ENCODE measurements at places on chromosomes 2 and 18. TPM values are rescaled to one million over a fixed set of nuclear protein-coding genes. Genes with fewer than 3 reads are reported as not detected.

- no peak for DNase-seq
Measured at GRCh38 chr2:105329197-105329554, 359 bp downstream of the TGFBRAP1 start.

GRCh38 chr2:40470822-40471813, 19.2 kb upstream of the SLC8A1 start:
- no peak for DNase-seq

Gene CHST9
- 0.07 TPM for total RNA-seq

DNA sequence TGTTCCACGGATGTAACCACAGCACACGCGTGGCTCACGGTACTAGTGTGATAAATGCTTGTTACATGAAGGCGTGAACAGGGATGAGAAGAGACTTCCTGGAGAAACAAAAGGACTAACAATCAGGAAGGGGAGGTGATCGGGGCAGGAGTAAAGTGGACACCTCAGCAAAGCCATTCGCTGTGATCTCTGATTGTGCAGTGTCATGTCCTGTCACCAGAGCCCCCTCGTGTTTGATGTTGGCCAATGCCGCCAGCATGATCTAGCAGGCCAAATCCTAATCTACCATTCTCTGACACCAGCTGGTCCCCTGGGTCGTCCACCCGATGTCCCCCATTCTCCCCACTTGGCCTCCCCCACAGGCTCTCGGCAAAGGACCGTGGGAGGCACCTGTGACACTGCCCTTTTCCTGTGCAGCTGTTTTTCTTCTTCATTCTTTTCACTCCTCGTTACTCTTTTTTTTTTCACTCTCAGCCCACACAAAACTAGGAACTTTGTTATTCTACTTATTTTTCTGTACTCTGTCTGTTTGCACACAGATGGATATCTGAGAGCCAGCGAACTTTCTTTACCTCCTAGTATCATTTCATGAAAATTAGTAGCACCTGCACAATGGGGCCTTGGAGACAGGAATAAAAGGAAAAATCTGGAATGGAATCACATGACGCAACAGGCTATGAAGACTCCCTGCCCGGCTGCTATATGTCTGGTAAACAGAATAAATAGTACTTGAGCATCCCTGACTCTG, 146.8 kb downstream of the TGIF1 start:
- DNase-seq, result no peak

DNA sequence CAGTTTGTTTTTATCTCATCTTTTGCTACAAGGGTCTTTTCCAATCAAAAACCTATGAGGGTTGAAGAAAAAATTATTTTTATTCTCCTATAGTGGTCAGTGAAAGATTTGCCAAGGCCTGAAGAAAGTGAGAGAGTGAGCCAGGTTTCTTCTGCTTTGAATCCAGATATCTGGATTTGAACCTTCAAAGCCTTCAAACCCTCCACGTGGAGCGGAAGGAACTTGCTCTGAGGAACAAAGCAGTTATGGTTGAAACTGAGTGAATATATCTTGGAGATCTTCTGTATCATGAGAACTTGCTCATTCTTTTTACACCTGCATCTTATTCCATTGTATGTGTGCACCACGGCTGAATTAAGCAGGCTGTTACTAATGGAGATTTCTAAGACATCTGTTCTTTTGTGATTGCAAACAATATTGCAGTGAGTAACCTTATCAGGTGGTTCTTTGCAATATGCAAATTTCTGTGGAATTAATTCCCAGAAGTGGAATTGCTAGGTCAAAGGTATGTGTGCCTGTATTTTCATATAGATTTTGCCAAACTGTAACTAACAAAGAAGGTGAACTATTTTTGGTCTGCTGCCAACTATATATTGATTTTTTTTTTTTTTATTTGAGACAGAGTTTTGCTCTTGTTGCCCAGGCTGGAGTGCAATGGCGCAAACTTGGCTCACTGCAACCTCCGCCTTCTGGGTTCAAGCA, 147.9 kb downstream of the B3GNT2 start:
- DNase-seq, result no peak

- DNase-seq, result no peak
Measured at GRCh38 chr2:71939588-71940535, 207.8 kb downstream of the CYP26B1 start.

GRCh38 chr18:10454681-10455557, 484 bp downstream of the APCDD1 start:
- no peak for DNase-seq

DNA sequence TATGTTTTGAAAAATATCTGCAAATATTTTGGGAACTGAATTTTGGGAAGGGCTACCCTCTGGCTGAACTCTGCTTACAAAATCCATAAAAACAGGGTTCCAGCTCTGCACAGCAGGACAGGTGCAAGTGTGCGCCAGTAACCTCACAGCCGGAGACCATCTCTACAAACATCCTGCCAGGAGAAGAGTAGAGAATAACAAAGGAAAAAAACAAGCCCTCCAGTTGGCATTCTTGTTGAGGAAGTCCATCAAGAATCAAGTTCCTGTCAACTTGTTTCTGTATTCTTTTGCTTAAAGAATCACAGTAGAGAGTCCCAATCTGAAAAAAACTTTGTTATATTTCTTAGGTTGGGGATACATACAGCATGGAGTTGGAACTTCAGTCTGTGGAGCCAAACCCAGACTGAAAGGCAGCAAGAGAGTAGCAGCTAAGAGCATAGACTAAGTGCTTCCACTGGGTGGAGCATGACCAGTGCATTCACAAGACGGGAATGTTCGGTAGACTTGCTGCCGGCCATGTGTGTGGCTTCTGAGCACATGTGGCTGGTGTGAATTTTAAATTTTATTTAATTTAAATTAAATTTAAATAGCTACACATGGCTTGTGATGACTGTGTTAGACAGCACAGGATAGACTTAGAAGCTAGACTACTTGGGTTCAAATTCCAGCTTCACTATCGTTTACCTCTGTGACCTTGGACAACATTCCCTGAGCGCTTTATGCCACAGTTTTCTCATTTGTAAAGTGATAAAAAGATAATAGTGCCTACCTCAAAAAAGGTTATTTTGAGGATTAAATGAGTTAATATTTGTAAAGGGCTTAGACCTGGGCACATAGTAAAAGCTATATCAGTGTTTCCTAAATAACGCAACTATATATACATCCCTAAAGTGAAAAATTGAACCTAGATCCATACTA, 41.9 kb downstream of the SPTBN1 start:
- no peak for DNase-seq

DNA sequence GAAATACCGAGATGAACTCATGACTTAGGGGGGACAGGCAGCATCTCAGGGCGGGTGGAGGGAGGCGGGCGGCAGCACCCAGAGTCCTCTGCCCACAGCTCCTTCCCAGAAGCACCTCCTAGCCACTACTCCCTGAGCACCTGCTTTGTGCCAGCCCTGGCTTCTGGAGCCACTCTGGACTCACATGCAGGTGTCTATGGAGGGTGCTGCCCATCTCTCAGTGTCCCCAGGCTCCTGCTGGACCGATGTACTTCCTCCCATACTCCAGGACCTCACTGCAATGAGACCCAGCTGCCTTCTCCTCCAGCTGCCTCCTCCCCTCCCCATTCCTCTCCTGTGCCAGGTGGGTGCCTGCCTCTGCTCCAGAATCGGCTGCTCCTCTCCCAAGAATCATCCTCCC, 22.1 kb upstream of the OTOS start:
- no peak for DNase-seq

- DNase-seq, result no peak
Measured at GRCh38 chr18:40041951-40042350, 1913.1 kb upstream of the PIK3C3 start.

Gene MYO3B
- not detected for total RNA-seq

- DNase-seq, result no peak
Measured at GRCh38 chr18:10135302-10135926, 221.6 kb downstream of the VAPA start.

DNA sequence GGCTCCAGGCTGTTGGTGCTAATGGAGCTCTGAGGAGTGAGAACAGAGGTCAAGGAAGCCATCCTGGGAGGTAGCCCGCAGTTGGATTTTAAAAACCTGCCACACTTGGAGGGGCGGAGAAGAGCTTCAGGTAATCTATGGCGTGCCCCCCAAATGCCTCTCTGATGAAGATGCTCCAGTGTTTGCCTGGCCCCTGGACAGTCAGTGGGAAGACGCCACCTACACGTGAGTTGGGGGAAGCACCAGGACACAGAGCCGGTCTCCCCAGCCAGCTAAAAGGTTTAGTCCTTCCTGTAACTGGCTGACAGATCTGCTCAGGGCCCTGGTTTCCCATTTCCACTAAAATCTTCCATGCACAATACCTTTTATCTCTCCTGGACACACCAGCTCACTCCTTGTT, 225.0 kb downstream of the TTC32 start:
- DNase-seq, result no peak

DNA sequence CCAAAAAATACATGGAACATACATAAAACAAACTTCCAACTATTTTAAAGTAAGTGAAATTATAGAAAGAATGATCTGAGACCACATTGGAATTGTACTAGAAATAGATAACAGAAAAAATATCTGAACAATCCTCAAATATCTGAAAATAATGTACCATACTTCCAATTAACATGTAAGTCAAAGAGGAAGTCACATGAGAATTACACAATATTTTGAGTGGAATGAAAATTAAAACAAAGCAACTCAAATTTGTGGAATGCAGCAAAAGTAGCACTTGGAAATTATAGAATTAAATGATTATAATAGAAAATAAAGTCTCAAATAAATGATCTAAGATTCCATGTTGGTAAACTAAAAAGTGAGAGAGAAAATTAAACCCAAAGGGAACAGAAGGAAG, 38.3 kb upstream of the CTIF start:
- no peak for DNase-seq

GRCh38 chr2:206011018-206011614, 74.9 kb downstream of the INO80D start:
- no peak for DNase-seq

- DNase-seq, result no peak
Measured at GRCh38 chr2:134148843-134149472, 104.9 kb upstream of the MGAT5 start.

Gene DSG3
- not detected for total RNA-seq

DNA sequence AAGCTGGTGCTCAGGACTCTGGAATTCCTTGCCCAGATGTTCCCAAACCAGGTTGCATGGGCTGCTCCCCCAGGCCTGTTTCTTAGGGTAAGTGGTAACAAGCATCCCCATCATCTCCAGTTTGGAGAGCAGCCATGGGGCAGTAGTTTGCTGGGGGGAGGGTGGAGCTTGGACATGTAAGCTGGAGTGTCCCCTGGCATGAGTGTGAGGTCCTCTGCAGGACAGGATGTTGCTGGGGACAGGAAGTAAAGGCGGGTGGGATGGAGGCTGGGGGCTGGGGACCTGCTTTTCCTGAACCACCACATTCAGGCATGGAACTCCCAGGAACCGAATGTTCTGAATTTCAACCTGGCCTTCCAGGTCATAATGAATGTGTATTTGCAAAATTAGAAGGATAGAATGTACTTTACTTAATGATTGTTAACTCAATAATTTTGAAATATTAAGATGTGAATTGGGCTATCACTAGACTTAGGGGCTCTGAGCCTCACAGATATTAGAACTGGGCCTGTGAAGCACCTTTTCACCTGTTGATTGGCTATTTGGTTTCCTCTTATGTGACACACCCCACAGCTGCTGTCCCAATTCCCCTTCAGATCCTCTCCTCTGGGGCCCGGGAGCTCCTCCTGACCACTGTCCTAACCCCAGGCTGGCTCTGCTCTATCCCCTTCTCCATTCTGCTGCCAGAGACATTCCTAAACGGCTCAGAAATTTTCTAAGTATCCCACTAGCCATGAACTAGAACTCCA, 66.4 kb upstream of the EPAS1 start:
- DNase-seq, result no peak

Gene SLC23A3
- 3.4 TPM for total RNA-seq

DNA sequence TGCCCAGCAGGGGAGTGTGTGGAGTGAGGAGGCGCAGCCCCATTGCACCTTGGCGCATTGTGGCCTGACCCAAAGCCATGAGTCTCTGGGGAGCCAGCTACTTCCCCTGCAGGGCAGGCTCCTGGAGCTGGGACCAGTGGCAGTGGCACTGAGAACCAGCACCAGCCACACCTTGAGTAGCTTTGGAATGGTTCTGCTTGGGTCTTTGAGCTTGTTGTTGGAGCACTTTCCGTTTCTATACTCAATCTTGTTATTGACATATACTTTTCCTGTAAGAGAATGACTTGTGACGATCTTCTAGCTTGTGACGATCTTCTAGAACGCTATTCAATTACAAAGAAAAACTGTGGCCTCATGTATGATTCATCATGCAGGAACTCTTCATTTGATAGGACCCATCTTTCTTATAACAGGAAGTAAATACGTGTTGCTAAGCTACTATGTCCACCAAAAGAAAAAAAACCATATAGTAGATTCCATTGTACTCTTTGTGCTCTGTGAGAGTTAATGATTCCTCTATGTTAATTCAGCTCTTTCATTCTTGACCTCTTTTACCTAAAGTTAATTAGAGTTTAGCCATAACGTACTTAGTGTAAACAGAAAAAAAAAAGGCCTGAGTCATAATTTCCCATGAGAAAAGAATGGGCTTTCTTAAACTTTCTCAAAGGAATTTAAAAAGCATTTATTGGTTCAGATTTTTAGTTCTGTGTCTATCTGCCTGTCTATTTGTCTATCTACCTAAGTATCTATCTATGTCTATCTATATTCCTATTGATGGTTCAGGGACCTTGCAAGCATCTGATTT, 113.1 kb downstream of the GATA6 start:
- no peak for DNase-seq

GRCh38 chr2:183242937-183243336, 118.7 kb downstream of the NUP35 start:
- DNase-seq, result no peak

Gene ABCG8
- not detected for total RNA-seq

GRCh38 chr2:232231554-232231953, 147.0 kb upstream of the ALPP start:
- DNase-seq, result no peak

DNA sequence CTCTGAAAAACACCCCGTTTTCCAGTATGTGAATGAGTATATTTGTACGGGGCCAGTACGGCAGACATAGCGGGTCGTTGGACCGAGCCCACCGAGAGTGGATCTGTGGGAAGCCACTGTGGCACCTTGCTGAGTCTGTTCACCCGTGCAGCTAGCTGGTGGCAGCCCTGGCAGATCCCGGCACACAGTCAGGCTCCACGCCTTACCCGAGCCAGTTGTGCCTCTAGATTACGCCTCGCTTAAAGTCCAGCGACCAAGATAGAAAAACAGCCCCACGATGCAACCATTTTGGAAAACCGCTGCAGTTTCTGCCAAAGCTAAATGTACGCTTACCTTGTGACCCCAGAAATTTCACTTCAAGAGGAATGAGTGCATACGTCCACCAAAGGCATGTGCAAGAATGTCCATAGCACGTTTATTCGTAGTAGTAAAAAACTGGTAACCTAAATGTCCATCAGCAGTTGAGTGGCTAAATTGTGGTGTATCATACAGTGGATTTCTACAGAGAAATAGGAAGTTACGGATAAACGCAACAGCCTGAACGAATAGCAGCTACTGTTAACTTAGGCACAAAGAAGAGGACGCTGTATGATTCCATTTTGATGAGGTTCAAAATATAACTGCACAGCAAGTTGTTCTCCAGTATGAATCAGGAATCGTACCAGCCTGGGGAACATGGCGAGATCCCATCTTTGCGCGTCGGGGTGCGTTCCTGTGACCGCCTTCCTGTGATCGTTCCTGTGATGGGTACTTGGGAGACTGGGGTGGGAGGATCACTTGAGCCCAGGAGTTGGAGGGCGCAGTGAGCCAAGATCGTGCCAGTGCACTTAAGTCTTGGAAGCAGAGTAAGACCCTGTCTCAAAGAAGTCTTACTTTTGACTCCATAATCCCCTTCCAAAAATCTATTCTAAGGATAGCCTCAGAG, 688 bp upstream of the WDR33 start:
- no peak for DNase-seq
